Stimulated activated CD8-positive, alpha-beta memory T cell treated with anti-CD3 and anti-CD28 coated beads, Interleukin-4, amount 100 ng/mL, for 24 hours (primary cell): ENCODE measurements at places on chromosomes 4 and X.

GRCh38 chrX:136259543-136259942 lies 8.3 kb upstream of the MAP7D3 start:
- no peak for DNase-seq

- no peak for DNase-seq
These were observed 38.6 kb upstream of the AMELX start for GRCh38 chrX:11254417-11255109.

- DNase-seq = peak; percentile 56
These were observed 40.0 kb upstream of the IRF2 start for GRCh38 chr4:184514121-184514988.

GRCh38 chrX:121336831-121337421 lies 289.5 kb downstream of the GLUD2 start:
- DNase-seq = no peak

- DNase-seq = no peak
These were observed 82.1 kb downstream of the ALPK1 start for GRCh38 chr4:112379306-112379705.

DNA sequence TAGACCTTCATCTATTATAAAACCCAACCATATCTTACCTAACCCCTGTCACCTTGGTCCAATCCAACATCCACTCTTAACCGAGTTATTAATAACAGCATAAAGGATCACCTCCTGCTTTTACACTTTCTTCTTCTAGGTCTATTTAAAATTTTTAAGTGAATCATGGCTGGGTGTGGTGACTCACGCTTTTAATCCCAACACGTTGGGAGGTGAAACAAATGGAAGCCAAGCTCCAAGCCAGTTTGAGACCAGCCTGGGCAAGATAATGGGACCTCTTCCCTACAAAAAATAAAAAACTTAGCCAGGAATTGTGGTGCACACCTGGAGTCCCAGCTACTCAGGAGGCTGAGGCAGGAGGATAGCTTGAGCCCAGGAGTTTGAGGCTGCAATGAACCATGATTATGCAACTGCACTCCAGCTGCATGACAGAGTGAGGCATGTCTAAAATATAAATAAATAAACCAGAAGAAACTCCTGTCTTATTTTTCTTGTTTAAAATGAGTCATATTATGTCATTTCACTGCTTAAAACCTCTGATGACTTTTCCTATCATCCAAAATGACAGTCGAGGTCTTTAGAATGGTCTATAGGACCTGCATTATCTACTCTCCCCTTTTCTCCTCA lies 188.4 kb downstream of the GASK1B start:
- DNase-seq = no peak

GRCh38 chr4:15755321-15756155 lies 22.6 kb upstream of the CD38 start:
- no peak for DNase-seq

- DNase-seq = no peak
These were observed 30.1 kb downstream of the ADGRA3 start for GRCh38 chr4:22485737-22486136.

- no peak for DNase-seq
These were observed 145.8 kb upstream of the SFRP2 start for GRCh38 chr4:153934688-153935017.

- DNase-seq = no peak
These were observed 208.2 kb upstream of the PSAPL1 start for GRCh38 chr4:7642741-7643458.

DNA sequence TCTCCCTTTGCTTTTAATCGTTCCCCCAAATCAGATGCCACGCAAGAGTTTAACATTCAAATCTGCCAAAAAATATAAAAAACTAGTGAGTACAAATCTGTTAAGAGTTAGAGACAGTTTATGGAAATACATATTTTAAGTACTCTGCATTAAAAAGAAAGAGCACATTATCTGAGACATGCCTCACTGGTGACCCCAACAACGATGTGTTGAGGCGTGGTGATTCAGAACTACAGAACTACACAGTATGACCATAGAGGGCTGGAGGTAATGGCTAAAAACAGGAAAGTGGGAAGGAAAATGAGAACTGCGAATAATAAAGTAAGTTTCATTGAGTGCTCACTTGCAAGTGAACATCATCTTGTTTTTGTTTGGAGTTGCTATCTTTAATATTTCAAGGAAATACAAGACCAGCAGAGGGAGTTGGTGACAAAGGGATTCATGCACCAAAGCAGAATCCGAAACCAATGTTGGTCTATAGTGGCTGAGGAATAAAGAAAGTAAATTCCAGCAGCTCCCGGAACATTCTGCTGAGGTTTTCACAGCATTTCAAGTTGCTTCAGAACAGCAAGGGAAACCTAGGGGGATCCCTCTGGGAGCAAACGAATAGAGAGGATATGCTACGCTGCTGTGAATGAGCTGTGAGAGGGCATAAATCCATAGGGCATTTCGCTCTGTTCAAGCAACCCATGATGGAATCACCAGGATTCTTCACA lies 92.2 kb downstream of the DCHS2 start:
- DNase-seq = no peak

- DNase-seq = no peak
These were observed 215.5 kb downstream of the SPATA18 start for GRCh38 chr4:52266537-52267137.

DNA sequence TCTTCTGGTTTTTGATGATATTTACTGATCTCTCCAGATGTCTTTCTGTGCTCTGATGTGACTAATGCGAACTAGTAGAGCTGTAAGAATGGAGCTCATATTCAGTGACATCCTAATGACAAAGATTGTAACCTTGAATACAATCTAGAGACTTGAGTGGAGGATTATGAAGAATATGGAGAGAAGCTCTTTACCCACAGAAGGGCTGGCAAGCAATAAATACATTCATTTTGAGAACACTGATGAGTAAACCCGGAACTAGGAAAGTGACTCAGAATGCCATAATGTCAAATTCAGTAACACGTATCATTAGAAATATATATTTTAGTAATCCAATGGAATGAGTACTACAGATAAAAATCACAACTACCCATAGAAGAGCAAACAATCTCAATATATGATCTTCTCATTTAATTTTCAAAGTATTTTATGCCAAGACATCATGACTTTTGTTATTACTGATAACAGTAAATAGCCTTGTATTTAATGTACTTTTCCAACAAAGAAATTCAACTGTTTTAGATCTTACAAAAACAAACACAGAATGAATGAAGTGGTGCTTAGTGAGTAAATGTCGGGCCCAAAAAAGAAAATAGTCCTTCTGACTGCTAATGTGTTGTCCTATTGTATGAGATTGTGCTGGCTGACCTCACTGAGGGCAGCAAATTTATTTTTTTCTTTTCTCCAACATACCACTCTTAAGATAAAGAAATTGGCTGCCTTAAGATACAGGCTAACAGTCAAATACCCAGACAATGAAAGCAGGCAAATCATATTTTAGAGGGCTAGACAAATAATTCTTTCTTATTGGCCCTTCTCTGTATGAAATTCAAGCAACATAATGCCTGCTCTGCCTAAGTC lies 49.2 kb upstream of the HDAC8 start:
- no peak for DNase-seq

- no peak for DNase-seq
These were observed 325.6 kb downstream of the ARHGAP10 start for GRCh38 chr4:148057516-148057915.

DNA sequence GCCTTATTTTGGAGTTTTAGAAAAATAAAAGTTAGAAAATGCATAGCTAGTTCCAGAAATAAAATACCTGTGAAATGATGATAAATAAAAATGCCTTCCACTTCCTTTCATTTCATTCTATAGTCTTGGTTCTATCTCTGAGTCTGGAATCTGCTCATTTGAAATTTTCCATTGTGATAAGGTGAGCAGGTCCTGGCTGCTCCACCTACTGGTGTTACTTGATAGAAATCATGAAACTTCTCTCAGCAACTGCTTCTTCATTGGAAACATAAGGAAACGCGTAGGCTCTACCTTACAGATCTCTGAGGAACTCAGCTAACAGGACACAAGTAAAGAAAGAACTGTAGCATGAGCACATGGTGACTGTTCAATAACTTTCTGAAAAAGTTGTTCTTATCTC lies 141.8 kb downstream of the DCHS2 start:
- no peak for DNase-seq

GRCh38 chr4:39406763-39407583 lies at the start of gene KLB:
KLB (plus strand) TSS chr4:39406930; CDS start chr4:39406950, 20 bp downstream.
- DNase-seq = no peak

DNA sequence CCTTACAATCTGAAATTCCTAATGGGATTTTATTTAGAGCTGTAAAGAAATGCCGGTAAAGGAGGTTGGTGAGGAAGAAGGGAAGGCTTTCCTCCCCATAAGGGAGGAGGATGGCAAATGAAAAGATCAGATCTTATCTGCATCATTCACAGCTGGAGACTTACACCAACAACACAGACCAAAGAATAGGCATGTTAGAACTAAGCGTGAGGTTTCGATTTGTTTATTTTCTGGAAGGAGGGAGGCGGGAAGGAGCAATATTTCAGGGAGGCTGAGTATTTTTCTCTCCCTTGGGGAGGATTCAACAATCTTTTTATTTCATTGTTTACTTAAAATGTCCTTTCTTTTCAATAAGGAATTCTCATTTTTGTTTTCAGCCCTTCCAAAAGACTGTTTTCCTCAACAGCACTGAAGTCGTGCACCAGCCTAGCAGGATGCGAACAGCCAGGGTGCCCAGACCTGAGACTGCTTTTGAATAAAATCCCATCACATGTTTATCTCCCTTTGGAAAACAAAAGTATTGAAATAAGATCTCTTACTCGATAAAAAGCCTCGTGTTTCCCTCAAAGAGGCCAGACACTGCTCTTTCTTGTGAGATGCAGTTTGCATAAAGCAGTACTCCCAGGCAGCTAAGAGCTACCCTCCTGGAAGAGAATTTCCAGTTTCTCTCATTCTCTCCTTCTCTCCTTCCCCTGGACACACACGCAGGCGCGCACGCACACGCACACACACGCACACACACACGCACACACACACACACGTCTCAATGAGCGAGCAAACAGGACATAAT lies 236.1 kb downstream of the MGST2 start:
- no peak for DNase-seq

- DNase-seq = no peak
These were observed 39.4 kb downstream of the ERVMER34-1 start for GRCh38 chr4:52711834-52712250.

- no peak for DNase-seq
These were observed 25.4 kb downstream of the FGFBP1 start for GRCh38 chr4:15912961-15913630.

DNA sequence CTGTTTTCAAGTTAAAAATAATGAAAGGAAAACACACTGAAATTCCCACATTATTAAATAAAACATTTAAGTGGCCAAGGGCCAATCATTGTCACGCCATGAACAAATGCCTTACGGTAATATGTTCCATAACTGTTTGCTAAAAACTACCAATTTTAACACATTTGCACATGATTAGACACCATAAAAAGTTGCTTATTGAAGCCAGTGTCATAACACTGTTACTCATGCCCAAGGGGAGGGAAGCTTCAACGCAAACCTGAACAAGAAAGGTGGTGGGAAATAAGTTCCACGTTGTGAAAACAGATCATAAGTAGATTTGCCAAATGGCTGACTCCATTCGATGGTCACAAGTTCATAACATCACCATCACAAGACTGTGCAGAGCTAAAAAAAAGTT lies 739.3 kb upstream of the FAM241A start:
- no peak for DNase-seq

DNA sequence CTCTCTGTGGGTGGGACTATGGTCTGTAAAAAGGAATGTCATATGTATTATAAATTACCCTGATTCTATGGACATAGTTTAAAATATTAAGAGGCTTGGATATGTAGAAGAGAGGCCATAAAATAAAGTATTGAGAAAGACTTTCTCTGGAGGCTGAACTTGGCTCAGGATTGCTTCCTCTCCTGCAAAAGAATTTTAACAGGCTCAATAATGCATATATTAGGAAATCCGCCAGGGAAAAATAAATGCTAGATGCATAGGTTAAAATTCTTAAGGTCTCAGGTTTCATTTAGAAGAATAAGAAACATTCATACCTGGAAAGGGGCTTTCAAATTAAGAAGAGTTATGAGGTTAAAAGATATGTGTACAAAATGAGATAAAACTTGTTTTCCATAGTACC lies 424.3 kb downstream of the ARAP2 start:
- DNase-seq = no peak

GRCh38 chr4:113355550-113356371 lies 306.3 kb downstream of the ANK2 start:
- peak; percentile 53 for DNase-seq

GRCh38 chr4:55440786-55441185 lies 45.0 kb downstream of the TMEM165 start:
- no peak for DNase-seq

- no peak for DNase-seq
These were observed 339.7 kb downstream of the PCDH19 start for GRCh38 chrX:100070334-100070849.

GRCh38 chrX:74423289-74423998 lies 2.2 kb downstream of the SLC16A2 start:
- no peak for DNase-seq

GRCh38 chr4:22487328-22487727 lies 28.5 kb downstream of the ADGRA3 start:
- DNase-seq = no peak

DNA sequence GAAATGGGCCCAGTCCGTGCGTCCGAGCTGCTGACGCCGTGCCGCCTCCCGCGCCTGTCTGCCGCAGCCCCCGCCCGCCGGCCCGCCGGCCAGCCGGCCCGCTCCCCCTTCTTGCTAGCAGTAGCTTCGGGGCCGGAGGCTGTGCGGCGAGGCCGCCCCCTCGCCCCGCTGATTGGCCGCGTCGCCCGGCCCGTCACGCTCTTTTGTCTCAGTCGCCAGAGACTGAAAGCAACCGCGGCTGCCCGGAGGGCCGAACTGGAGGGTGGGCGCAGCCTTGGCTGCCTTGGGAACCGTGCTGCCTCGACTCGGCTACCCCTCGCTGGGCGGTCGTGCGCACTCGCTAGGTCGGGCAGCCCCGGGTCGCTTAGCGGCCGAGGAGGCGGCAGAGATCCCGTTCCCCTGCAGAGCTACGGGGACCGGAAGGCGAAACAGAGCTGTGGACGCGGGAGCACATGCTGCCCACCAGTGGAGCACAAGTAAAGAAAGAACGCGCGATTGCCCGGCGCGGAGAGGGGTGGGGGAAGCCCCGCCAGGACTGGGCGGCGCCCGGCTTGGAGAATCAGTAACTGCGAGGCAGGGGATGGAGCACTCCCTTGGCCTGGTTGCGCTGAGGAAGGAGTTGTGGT lies at the start of gene ZCCHC18:
TSS of gene ZCCHC18 (plus strand) at position 198 of the 626 bp plus-strand sequence. CDS start 1,589 bp downstream, outside the sequence.
- peak; percentile 19 for DNase-seq

DNA sequence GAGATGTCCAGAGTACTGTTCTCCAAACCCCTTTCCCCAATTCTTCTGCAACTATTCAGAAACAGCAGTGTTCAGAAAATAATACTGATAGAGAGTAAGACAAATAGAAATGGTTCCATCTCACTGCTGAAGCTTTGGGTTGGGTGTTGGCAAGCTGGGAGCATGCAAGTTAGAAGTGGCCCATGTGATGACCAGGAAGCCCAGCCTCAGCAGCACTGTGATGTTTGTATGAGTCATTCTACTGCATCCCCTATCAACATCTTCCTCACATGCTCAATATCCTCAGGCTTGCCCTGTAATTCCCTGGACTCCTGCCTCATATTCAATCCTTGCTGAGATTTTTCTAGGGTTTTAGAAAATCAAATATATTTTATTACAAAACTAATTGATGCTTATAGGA lies 96.5 kb downstream of the CHRDL1 start:
- DNase-seq = no peak

GRCh38 chr4:30854531-30854930 lies 134.4 kb downstream of the PCDH7 start:
- no peak for DNase-seq

- no peak for DNase-seq
These were observed 701 bp upstream of the BCOR start for GRCh38 chrX:40098264-40099054.
